Naive B cell (primary cell): ENCODE measurements at places on chromosomes 12 and 14.

GRCh38 chr12:112801055-112801454 lies 9.5 kb downstream of the RPH3A start:
- no peak for DNase-seq

DNA sequence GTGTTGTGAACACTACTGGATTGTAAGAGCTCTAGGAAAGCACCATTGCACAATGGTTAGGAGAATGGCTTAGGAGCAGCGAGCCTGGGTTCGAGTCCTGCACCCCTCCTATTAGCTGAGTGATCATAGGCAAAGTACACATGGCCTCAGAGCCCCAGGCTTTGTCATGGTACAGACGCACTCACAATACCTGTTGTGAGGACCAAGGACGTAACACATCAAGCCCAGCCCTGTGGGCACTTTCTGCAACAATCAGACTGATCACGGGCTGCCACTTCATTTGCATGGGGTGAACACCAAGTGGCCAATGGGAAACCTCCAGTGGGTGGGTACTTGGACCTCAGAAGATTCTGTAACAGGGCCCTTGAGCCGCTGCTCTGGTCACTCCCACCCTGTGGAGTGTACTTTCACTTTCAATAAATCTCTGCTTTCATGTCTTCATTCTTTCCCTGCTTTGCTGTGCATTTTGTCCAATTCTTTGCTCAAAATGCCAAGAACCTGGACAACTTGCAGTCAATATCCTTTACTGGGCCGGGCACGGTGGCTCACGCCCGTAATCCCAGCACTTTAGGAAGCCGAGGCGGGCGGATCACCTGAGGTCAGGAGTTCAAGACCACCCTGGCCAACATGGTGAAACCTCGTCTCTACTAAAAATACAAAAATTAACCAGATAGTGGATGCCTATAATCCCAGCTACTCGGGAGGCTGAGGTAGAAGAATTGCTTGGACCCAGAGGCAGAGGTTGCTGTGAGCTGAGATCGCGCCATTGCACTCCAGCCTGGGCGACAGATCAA lies 28.2 kb downstream of the GLRX5 start:
- DNase-seq, result no peak

DNA sequence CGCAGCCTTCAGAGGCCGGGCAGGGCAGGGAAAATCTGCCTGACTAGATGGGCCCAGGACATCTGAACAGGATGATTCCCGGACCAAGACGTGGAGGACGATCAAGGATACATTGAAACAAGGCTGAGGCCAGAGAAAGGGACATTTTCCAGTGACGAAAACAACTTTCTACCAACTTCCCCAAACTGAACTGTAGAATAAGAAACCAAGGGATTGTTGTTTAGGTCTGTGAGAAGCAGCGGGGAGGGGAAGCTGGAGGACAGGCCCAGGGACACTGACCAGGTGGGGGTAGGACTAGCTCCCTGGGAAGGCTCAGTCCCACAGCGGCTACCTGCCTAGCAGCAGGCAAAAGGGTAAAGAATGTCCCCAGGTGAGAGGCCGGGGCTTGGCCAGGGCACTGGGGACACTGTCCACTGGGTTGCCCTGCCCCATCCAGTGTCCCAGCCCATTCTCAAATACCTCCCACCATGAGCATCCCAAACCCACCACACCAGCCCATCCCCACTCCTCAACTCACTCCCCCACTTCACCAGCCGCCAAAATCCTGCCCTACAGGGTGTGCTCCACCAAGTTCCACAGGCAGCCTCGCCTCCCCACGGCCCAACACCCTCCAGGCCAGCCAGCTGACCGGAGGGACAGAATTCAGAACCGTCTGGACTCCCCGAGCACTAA lies 995 bp downstream of the TNFRSF1A start:
- DNase-seq, result no peak

DNA sequence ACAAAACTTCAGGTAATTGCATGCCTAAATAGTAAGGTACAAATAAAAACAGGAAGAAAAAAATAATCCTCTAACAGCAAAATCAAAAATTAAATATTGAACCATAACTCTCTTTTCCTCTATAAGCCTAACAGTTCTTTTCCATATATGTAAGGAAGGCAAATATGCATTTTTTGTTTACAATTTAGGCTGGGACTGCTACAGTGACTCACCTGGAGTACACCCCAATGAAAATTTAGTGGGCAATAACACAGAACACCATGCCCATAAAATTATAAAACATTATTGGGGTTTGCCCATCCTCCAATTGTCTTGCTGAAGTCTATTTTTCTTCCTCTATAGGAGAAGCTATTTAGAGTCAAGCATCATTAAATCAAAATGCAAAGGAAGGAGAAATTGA lies 277.0 kb downstream of the PAWR start:
- DNase-seq, result no peak

- no peak for DNase-seq
Observed at GRCh38 chr12:63305901-63306875, 155.2 kb upstream of the AVPR1A start.

GRCh38 chr12:66779466-66779865 lies 100.6 kb upstream of the GRIP1 start:
- no peak for DNase-seq

DNA sequence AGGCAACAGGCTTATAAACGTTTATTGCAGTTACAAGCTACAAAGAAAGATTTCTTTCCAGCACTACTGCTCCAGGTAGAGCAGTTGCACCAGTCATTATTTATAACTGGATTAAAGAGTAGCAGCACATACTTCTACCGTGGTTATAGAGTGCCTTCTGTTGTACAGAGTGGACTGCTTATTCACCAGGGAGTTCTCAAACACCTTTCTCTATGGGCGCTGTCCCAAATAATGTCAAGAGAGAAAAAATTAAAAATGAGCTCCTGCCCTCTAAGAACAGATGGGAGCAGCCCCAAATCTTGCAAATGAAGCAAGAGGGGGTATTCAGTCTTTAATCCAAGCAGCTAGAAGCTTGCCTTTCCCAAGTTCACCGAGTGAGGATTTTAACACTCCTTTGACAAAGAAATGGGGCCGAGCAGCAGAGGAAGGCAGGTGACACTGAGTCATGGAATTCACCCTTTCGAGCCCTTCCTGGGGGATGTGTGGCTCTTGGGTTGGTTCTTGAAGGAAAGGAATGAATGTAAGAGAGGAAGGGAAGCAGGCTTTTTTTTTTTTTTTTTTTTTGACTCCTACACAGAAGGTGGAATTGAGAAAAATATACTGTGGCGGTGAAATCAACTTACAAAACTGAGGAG lies 181.2 kb downstream of the PRKCH start:
- DNase-seq, result no peak

DNA sequence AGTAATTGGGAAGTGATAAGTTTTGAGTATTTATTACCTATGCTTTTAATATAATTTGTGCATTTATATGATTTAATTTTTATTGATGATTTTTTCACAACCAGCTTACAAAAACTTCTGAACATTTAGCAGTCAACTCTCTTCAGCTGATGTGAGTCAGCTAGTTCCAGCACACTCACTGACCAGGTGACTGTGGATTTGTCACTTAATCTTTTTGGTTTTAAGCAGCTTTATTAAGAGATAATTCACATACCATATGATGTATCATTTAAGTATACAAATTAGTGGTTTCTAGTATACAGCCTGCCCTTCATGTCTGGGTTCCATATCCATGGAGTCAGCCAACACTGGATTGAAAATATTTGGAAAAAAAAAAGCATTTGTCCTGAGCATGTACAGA lies 103.5 kb downstream of the SYNE2 start:
- DNase-seq, result no peak

DNA sequence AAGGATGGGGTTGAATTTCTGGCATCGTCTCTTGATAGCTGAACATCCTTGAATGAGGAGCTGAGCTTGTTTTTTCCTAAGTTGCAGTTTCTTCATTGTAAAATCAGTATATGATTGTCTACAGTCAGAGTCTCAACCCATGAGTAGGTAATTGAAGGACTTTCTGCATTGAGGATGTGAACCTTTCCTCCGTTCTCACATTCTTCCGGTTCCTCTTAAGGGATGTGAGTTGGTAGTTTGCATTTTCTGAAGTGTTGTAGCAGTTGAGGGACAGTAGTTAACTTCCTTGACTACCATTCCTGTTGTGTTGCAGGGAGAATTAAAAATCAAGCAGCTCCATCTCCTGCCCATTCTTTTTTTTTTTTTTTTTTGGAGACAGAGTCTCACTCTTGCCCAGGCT lies 19.1 kb downstream of the TPCN1 start:
- DNase-seq, result peak; percentile 23

DNA sequence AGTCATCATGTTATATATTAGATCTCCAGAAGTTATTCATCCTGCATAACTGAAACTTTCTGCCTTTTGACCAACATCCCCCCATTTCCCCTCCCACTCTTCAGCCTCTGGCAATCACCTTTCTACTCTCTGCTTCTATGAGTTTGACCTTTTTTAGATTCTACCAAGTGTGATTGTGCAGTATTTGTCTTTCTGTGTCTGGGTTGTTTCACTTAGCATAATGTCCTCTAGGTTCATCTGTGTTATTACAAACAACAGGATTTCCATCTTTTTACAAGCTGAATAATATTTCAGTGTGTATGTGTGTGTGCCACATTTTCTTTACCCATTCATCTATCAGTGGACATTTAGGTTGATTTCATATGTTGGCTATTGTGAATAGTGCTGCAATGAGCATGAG lies 11.2 kb upstream of the WSCD2 start:
- no peak for DNase-seq

DNA sequence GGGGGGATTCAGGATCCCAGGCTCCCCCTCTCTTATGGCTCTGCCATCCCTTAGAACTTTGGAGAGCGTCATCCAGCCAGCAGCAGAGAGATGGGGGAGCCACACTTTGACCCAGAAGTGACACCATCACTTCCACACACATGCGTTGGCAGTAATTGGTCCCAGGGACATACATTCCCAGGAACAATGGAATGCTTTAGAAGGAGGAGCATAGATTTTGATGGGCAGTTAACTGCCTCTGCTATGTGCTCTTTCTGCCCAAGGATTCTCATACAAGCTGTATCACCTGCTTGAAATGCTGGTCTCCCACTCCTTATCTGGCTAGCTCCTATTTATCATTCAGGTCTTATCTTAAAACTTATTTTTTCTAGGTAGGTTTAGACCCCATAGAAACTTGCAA lies 109.0 kb upstream of the RPH3A start:
- no peak for DNase-seq

DNA sequence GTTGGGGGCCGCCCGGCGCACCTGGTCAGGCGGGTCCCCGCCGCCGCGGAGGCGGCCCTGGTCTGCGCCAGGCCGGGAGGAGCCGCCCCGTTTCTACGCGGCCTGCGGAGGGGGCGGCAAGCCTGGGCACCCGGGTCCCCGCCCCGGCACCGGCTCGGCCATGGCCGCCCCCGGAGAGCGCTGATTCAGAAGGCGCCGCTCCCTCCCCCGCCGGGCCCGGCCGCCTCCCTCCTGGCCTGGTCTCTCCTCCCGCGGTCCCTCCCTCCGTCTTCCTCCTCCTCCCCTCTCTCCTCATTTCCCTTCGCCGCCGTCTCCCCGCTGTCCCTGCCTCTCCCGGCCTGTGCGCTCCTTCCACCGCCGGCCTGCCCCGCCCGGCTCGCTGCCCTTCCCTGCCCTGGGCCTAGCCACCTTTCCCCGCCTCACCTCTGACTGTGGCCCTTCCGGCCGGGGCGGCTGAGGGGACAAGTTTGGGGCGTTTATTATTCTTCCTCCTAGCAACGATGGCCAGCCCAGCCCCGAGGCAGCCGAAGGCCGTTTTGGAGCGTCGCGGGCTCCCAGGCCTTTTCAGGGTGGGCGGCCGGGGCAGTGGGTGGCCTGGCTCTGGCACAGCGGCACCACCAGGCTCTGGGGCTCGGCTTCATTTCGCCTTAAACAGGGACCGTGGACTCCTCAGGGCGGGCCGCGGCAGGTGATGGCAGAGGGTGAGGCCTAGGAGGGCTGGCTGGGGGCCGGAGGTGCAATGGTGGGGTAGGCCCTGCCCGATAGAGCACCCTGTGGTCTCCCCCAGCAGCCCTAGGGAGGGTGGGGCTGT lies 768 bp downstream of the CEP170B start:
- DNase-seq, result no peak

DNA sequence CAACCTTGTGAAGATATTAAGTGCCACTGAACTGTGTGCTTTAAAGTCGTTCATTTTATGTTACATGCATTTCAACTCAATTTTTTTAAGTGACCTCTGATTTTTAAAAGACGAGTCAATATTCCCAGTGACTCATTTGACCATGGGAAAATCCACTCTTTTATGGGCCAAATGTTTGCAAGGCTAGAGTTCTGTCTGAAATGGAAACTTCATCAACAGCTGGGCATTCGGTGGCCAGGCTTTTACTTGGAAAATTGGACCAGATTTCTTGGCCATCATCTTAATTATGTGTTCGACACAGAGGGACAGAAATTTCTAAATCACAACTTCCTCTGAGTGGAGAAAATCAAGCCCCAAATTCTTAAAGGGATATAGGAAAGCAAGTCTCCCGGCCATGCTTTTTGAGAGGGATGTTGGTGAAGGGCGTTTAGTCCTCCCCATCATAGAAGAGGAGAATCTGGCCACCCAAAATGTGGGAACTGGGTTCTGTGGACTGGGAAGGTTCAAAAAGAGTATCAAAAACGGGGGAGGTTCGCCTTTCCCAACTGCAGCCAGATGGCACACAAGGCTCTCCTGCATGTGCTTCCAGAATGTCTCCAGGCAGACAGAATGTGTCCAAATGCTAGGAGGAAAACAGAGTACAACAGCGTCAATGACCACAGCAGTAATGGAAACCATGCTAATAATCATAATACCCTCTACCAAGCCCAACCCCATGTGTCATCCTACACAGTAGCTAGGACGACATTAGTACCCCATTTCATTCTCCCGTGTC lies 40.9 kb upstream of the FZD10 start:
- DNase-seq, result no peak

GRCh38 chr14:88030892-88031291 lies 26.0 kb downstream of the GPR65 start:
- no peak for DNase-seq

DNA sequence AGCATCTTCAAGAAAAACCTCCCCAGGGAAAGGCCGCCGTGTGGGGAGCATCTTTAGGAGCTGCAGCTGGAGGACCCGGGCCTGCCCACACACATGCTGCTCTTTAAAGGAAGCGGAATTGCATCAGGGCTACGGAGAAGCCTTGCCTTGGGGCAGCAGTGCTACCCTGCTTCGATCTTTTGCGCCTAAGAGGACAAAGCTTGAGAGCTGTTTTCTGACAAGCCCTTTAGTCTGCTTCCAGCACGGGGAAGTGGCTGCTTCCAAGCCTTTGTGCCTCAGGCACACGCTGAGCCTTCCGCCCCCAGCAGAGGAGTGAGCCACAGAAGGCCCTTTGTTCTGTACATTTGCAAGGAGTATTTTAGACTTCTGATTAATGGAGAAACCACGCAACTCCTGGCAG lies 31.5 kb downstream of the COA8 start:
- no peak for DNase-seq
